ENCODE measurements at places on chromosomes 1 and 21.

- DNase-seq, result no peak
These were observed 96.4 kb downstream of the SSBP3 start for GRCh38 chr1:54309631-54310366.

DNA sequence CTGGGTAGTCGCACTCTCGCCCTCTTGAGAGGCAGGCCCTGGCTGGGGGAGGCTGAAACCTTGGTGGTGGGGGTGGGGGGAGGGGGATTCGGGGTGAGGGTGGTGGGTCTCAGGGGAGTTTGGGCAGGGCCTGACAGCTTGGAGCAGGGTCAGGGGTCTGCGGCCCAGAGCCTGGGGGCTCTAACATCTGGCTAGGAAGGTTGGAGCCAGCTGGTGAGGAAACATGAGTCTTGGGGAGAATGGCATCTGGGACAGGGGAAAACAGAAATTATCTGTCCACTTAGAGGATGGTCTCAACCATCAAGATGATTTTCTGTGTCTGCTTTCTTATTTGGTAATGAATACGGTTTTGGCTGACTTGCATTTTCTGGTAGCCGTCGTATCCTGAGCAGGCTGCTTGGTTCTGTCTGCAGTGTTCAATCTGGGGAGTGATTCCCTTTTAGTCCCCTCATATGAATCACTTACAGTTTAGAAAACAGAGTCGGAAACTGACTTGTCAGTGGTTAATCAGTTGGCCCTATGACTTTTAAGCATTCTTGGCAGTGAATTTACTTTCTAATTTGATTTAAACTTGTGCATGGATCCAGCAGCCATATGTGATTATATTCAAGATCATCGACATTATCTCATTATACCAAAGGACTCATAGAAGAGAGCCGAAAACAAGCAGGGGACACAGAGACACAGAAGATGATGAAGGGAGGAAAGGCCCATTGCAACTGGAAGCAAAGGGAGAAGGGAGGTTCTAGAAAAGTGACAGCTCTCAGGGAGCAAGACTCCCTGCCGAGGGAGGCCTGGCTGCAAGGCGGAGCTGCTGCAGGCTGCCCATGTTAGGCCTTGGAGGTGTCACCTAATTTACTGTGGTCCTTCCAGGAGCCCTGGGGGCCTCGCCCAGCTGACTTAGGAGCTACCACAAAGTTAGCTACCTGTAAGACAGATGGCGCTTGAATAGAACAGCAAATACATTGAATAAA, 237.6 kb downstream of the SDCCAG8 start:
- no peak for DNase-seq

DNA sequence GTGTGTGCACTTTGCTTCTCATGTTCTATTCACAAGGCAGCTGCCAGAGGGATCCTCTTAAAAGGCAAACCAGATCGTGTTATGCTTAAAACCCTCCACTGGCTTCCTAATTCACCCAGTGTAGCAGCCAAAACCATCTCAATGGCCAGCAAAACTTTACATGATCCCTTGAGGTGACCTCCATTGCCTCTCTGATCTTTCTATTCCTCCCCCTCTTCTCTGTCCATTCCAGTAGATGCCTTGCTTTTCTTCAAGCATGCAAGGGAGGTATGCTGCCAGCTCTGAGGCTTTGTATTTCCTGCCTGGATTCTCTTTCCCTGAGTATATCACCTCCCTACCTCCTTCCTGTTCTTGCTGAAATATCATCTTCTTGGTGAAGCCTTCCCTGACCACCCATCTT, 93.2 kb upstream of the KCNK2 start:
- DNase-seq, result no peak

- no peak for DNase-seq
These were observed 40.4 kb downstream of the SCYL3 start for GRCh38 chr1:169853341-169853740.

- no peak for DNase-seq
These were observed 802.4 kb upstream of the ADGRL4 start for GRCh38 chr1:79808816-79809475.

DNA sequence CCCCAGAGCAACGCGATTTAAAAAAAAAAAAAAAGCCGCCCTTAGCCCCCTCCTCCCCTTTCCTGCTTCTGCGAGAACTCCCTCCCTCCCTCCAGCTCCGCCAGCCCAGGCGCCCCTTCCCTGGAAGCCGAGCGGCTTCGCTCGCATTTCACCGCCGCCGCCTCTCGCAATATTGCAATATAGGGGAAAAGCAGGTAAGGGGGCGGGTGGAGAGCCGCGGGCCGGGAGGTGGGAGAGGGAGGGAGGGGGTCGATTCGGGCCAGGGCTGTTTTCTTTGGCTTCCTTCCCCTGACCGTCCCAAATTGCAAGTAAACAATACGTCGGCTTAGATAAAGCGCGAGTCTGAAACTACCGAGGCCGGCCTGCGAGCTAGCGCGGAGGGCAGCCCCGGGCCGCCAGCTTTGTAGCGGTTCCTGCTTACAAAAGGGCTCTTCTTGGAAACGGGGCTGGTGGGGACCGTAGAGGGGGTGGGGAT, 408 bp downstream of the LMO4 start:
- peak; percentile 20 for DNase-seq

GRCh38 chr1:179366093-179366800, 476 bp downstream of the AXDND1 start:
- no peak for DNase-seq

Data from stimulated activated CD8-positive, alpha-beta memory T cell treated with anti-CD3 and anti-CD28 coated beads, Interleukin-4, amount 100 ng/mL, for 1 hour (primary cell).